ENCODE measurements at places on chromosomes 2 and 18.

- no peak for DNase-seq
Observed at GRCh38 chr2:106165029-106165428, 29.1 kb downstream of the UXS1 start.

DNA sequence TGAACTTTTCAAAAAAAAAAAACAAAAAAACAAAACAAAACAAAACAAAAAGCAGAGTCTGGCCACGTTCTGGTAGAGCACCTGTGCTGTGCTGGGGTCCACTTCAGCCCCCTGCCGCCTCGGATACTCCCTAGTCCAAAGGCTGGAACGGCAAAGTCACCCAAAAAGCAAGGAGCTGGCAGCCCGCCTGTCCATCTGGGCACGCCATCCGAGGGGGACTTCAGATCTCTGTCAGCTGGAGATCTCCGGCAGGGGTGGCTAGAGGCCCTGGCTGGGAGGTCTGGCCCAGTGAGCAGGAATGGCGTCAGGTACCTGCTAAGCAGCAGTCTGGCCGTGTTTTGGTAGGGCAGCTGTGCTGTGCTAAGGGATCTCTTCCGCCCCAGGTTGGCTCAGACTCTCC is 152.3 kb upstream of the ZNF516 start:
- DNase-seq, result no peak

DNA sequence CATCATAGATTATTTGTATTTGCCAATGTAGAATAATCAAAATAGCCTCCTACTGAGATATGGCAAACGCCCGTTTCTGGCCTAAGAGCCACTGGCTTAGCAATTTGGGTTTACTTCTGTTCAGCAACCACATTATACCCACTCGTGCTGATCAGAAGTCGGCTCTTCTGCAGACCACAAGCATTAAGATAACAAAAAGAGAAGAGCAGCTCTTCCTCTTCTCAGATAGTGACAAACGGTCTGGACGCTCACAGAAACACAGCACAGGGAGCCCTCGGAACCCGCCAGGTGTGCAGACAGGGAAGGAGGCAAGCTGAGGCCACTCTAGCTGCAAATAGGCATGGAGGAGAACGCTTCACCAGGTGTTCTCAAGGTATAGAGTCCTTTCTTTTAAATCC is 164.0 kb downstream of the HDAC4 start:
- DNase-seq, result no peak

GRCh38 chr2:3033315-3033714 is 344.3 kb downstream of the EIPR1 start:
- DNase-seq, result no peak

- no peak for DNase-seq
Observed at GRCh38 chr2:129623783-129624182, 355.7 kb upstream of the RAB6C start.

- peak; percentile 54 for DNase-seq
Observed at GRCh38 chr2:130183512-130184373, 1.7 kb downstream of the MZT2B start.

DNA sequence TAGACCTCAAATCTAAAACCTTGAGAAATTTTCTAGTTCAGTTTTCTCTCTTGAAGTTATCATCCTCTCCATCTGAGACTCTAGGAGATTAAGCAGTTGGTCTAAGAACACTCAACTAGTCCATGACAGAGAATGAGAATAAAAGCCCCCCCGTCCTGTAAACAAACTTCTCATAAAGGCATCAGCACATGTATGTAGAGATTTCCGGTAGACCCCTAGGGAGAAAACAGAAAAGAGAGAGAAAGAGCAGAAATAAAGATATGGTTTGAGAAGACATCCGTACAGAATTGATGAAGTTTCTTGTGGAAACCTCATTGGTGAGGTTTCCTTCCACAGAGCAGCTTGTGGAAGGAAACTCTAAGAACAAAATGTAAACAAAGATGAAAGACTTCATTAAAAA is 3.2 kb upstream of the GPR155 start:
- no peak for DNase-seq

- DNase-seq, result no peak
Observed at GRCh38 chr18:23852236-23853045, 162.1 kb upstream of the TTC39C start.

DNA sequence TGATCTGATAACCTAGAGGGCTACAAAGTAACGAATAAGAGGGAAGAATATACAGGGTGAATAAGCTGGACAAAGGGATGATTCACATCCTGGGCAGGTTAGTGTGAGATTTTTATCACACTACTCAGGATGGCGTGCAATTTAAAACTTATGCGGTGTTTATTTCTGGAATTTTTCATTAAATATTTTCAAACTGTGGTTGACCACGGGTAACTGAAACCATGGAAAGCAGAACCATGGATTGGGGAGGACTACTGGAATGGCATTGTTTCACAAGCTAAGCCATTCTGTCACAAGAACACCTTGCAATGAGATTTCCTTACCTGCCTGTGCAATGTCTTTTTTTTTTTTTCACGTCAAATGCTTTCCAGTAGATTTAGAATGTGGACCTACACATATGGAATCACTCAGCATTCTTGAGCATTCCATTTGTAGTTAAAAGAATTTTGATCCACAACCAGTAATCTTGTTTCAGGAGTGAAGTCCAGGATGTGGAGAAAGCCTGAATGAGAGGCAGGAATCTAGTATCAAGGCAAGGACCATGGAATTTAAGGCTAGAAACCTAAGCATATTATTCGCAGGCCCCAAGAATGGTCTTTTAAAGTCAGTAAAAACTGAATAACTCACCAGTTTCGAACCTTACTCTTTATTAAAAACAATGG is 8.0 kb upstream of the CDK15 start:
- no peak for DNase-seq

- DNase-seq, result no peak
Observed at GRCh38 chr18:70019136-70019535, 71.5 kb upstream of the CD226 start.

GRCh38 chr18:9848170-9848879 is 37.4 kb upstream of the TXNDC2 start:
- DNase-seq, result no peak

DNA sequence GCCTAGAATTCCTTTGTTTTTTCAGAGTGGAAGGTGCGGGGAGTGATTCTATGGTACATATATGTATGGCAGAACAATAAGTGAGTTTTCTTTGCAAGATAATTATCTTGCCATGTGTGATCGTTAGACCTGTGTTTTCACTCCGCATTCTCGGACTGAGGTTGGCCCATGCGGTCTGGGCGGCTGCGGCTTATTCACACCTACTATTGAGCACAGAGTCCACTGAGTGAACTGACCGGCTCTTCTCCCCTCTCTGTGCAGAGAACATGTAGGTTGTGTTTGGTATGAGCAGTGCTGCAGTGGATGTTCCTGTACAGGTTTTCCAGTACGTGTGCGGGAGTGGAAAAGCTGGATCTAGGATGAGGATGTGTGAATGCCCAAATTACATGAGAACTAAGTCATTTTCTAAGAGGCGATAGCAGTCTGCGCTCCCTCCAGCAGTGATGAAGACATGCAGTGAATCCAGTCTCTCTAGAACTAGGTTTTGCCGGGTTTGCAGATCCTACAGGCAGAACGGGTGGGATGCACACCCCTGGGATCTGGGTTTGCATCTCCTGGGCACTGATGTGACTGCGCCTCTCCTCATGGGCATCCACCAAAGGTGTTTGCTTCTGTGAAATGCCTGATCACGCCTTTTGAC is 27.1 kb downstream of the MTERF4 start:
- no peak for DNase-seq

DNA sequence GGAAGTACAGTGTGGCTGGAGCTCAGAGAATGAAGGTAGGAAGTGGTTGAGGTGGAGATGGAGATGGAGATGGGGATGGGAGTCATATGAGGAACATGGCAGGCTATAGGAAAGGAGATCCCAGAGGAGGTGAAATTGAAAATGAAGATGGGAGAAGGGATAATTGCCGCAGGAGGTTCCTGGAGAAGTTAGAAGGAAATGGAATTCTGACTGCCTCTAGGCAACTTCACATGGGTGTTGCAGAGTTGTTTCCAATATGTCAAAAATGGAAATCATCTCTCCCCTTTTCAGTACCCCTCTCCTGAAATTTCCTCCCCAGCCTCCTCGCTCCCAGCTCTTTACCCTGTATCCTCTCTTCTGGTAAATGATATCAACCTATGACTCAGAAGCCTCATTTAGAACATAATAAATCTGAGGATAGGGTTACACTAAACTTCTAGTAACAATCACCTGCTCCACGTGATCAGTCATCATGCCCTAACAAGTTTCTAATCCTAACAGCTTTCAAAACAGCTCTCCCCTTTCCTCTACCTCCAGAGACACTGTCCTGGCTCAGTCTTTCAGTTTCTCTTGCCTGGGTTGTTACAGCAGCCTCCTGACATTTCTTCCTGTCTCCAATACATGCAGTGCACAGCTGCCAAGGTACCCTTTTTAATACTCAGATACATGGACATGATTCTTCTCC is 201.9 kb upstream of the RBMS1 start:
- no peak for DNase-seq

GRCh38 chr2:202695166-202695565 is 60.4 kb downstream of the FAM117B start:
- no peak for DNase-seq

- DNase-seq, result peak; percentile 70
Observed at GRCh38 chr2:176178038-176178756, 10.3 kb upstream of the HOXD1 start.

DNA sequence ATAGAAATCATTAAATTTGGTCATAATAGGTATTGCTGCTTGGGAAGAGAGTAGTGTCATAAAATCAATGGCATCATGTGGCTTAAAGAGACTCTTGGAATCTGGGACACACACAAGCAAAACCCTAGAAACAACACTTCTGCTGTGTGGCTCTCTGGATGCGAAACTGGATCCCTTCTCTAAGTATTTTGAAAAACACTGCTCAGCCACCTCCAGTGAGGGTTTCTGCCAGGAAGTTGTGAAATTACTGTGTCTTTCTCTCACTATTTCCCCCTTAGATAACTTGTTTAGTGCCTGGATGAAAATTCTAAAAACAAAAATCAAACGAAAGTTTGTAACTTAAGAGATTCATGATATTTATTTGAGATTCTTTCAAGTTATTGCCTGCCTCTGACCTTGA is 163.8 kb downstream of the RHBDD1 start:
- DNase-seq, result no peak

DNA sequence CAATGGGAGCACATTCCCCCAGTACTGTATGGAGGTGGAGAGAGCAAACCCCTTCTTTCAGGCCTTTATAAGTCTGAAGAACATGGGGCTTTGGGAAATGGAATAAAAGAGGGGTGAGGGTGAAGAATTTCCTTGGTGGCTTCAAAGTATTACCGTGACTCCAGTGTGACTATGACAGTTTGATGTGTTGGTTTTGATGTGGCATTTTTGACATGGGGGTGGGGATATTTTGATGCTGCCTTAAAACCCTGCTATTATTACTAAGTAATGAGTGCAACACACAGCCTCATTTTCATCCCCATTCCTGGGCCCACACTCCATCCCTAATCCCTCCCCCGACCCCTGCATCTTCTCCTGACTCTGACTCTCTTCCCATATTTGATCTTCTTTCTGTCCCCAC is 23.6 kb downstream of the QPCT start:
- no peak for DNase-seq

GRCh38 chr18:48607056-48607984 is 68.5 kb downstream of the CTIF start:
- no peak for DNase-seq

- no peak for DNase-seq
Observed at GRCh38 chr18:51448949-51449348, 251.5 kb upstream of the MEX3C start.

Measured in nephron progenitor cell (in vitro differentiated cells).